ENCODE measurements at places on chromosomes 2 and 18.

- DNase-seq: no peak
Observed at GRCh38 chr2:138534791-138535190, 33.2 kb downstream of the SPOPL start.

DNA sequence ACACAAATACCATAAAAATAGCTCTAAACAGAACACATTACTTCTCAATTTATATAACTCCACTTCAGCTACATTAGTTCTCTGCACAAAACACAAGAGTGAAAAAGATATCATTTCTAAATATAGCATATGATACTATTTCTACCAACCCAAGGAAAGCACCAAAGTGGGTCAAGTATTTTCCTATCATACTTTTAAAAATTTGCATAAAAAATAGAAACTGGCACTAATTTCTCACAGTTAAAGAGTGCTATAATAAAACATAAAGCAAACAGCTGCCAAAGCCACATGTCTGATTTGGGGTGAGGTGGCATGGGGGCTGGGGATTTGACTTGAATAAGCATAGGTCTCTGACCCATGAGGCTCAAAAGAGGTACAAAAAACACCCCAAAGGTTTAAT lies 61.5 kb downstream of the BARD1 start:
- DNase-seq: no peak

DNA sequence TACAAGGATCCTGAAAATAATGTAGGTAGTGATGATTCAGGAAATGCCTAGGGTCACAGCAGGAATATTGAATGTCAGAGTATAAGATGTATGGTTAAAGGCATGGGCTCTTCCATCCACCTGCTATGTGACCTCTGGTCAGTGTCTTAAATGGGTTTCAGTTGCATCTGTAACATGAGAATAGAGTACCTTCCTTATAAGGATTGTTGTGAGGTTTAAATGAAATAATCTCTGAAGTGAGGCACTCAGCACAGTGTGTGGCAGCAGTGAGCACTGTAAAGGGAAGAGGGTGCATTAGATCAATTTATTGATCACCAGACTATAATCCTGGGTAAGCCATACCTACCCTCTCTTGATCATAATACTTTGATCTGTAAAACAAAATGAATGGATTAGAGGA lies 319.1 kb downstream of the SLC4A3 start:
- DNase-seq: no peak

GRCh38 chr2:111670776-111671175 lies 213.2 kb downstream of the ANAPC1 start:
- no peak for DNase-seq

GRCh38 chr2:108460345-108461037 lies 11.5 kb downstream of the GCC2 start:
- no peak for DNase-seq

- DNase-seq: no peak
Observed at GRCh38 chr2:157185476-157186227, 71.9 kb upstream of the GALNT5 start.

GRCh38 chr2:186977433-186978045 lies 128.6 kb upstream of the ZSWIM2 start:
- DNase-seq: no peak

- DNase-seq: no peak
Observed at GRCh38 chr2:34492561-34493455, 893.7 kb upstream of the FAM98A start.

- DNase-seq: no peak
Observed at GRCh38 chr2:217632043-217632442, 370.8 kb downstream of the TNS1 start.

GRCh38 chr2:191289049-191289448 lies 43.8 kb downstream of the MYO1B start:
- no peak for DNase-seq

DNA sequence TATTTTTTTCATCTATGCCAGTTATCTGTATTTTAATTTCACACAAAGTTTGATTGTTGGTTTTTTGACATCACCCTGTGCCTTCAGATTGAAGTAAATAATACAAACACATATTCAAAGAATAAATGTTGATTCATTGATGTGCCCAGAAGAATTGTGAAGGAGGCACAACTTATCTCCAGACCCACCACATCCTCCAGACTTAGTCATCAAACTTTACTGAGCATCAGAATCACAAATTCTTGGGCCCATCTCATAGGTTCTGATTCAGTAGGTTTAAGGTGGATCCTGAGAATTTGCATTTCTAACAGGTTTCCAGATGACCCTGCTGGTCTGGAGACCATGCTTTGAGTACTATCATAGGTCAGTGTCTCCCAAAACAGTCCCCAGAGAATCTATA lies 82.8 kb upstream of the PIK3C3 start:
- no peak for DNase-seq

DNA sequence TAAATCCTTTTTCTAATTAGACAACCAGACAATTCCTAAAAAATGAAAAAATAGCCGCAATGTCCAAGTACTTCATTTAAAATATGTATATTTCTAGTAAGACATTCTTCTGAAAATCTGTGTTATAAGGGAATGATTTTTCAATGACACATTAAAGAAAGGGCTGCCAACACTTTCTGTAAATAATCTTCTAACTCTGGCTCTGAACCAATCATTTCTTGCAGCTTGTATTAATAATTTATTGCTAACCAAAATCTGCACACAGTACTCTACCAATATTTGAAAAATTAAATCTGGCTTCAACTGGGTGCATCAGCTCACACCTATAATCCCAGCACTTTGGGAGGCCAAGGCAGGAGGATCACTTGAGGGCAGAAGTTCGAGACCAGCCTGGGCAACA lies 8.3 kb downstream of the NFU1 start:
- DNase-seq: no peak

- DNase-seq: peak; percentile 34
Observed at GRCh38 chr2:102021779-102022178, 30.0 kb downstream of the IL1R2 start.

- peak; percentile 14 for DNase-seq
Observed at GRCh38 chr2:165369131-165369897, 100.2 kb upstream of the CSRNP3 start.

- no peak for DNase-seq
Observed at GRCh38 chr18:79438898-79439627, 43.3 kb downstream of the NFATC1 start.

- DNase-seq: no peak
Observed at GRCh38 chr18:13716916-13717315, 9.4 kb downstream of the FAM210A start.

GRCh38 chr2:11984316-11985158 lies 238.1 kb downstream of the LPIN1 start:
- no peak for DNase-seq

DNA sequence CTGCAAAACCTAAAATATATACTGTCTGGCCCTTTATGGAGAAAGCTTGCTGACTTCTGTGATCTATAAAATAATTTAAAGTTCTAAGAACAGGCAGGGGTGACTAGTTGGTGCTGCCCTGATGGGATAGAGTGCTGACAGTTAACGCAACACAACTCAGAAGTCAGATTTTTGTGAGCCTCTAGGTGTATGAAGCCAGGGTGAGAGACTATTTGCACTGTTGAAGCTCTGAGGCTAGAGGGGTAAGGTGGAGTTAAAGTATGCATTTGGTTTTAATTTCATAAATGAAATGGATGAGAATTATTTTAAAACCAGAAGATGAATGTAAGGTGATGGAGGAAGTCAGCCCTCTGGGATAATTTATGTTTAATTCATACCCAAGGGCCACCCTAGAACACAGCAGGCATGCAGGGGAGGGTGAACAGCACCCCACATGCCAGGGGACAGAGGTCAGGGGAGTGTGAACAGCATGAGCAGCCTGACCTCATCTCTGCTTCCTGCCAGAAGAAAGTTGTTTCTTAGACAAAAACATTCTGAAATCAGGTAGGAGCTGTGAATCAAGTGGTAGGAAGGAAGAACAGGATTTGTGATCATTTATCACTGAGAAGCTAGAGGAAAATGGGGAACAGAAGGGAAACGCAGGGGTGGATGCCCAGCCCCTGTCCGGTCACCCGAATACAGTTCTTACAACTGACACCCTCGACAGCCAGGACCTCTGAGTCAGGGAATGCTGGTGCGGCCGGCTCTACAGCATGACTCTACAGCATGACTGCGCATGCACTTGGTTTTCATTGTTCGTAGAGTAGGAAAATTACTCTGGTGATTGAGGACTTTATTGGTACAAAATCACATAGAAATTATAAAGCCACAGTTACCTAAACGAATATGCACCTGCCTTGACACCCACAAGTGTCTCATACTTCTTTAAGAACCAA lies 93.1 kb downstream of the MBP start:
- no peak for DNase-seq

GRCh38 chr18:58241877-58242276 lies 197.9 kb downstream of the NEDD4L start:
- DNase-seq: no peak

- no peak for DNase-seq
Observed at GRCh38 chr2:166671235-166671634, 177.2 kb upstream of the SCN7A start.

- DNase-seq: no peak
Observed at GRCh38 chr2:159010963-159011362, 42.5 kb downstream of the TANC1 start.

DNA sequence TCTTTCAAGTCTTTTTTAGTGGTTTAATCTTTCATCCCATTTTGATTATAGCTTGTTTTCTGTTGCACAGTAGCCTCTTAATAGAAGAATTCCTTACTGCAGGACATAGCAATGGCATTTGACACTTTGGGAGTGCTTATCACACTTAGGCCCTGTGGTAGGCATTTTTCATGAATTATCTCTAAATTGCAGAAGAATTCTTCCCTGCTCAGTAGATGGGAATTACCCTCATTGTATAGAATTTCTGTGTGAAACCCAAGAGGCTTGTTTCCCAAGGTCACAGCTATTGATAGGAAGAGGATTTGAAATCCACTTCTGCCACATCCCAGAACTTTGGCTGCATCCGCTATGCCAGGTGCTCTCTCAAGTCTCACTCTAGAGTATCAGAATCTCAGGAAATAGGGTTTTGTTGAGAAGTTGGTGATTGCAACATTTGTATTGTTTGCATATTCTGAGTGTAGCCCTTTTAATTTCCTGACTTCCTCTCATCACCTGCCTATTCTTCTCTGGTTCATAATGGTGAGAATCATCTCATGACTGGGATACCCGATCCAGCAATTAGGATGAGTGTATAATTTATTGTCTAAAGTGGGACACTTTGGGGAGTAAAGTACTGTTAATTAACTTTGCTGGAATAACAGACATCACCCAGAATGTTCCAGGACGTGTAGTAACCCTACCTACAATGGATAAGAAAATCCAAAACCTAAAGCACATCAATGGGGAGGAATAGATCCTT lies 255.2 kb upstream of the RASGRP3 start:
- no peak for DNase-seq

- DNase-seq: peak; percentile 69
Observed at GRCh38 chr2:174024524-174025270, 59.5 kb upstream of the SP3 start.

- DNase-seq: no peak
Observed at GRCh38 chr2:43032213-43033015, 194.0 kb downstream of the ZFP36L2 start.

GRCh38 chr2:234615643-234616356 lies 118.9 kb upstream of the ARL4C start:
- DNase-seq: no peak

- no peak for DNase-seq
Observed at GRCh38 chr2:203893401-203893800, 25.8 kb downstream of the CTLA4 start.

GRCh38 chr18:6204476-6204875 lies 210.2 kb downstream of the L3MBTL4 start:
- no peak for DNase-seq

DNA sequence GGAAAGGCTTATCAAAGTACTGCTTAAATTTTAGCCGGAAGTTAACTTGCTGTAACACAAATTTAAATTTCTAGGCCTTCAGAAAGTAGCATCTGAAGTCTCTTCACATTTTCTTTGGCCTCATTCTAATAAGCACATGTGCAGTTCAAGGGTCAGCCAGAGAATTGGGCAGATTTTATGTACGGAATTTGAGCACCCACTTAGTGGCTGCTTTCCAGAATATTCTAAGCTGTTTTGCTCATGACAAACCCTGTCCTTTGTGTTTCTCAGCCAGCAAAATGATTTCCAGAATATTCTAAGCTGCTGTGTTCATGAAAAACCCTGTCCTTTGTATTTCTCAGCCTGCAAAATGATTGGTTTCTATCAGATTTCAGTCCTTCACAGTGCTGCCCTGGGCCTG lies 225.0 kb upstream of the DOK6 start:
- DNase-seq: no peak

- DNase-seq: no peak
Observed at GRCh38 chr2:33366473-33366872, 110.0 kb upstream of the RASGRP3 start.
